ENCODE measurements at places on chromosomes 16 and 17.

DNA sequence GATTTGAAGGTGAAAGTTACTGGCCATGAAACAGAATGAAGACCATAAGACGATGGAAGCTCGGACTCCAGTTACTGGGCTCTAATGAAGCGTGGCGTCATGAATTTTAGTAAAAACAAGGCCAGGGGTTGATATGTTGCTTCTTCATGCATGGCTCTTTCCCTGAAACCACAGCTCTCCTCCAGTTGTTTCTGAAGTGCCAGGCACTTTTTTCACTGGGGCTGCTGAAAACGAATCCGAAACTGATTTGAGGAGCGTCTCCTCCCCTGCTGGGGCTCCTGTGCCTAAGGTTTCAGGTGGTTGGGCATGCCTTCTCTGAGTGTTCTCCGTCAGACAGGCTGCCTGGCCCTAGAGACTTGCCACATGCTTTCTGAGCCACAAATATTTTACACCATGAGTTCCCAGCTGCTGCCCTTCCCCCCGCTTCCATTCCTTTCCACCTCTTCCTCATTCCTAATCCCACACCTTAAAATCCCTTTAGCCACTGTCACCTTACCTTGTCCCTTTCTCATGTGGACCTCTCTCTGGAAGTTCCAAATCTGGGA, 3.7 kb upstream of the MYL4 start:
- DNase-seq = peak; percentile 73

DNA sequence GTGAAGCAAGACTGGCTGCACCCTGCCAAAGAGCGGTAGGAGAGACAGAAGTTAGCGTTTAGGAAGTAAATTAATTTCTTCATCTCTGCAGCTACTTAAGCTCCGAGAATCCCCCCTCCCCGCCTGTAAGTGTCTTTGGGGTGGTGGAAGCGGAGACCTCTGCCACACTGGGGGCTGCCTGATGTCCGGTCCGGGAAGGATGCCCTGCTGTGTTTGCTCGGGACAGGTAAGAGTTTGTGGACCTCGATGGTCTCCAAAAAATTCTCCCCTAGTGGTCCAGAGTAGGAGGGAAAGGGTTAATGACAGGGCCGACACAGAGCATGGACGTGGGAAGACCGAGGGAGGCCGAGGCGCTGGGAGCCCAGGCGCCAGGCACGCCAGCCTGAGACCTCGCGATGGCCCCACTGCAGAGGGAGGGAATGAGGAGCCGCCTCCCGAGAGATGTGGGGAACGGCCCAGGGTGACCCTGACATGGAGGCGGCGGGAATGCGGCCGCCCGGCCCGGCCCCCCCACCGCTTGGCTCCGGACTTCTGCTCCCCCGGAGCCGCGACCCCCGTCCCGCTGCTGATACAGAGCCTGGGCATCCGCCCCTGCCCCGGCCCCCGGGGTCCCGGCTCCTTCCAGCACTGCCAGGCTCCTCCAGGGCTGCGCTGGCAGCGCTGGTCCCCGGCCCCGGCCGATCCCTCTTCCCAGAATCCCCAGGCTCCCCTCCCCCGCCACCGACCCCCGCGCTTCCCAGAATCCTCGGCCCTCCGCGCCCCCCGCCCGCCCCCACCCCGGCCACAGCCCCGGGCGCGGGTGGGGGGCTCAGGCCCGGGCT, 680 bp downstream of the ZNF629 start:
- DNase-seq = peak; percentile 62

DNA sequence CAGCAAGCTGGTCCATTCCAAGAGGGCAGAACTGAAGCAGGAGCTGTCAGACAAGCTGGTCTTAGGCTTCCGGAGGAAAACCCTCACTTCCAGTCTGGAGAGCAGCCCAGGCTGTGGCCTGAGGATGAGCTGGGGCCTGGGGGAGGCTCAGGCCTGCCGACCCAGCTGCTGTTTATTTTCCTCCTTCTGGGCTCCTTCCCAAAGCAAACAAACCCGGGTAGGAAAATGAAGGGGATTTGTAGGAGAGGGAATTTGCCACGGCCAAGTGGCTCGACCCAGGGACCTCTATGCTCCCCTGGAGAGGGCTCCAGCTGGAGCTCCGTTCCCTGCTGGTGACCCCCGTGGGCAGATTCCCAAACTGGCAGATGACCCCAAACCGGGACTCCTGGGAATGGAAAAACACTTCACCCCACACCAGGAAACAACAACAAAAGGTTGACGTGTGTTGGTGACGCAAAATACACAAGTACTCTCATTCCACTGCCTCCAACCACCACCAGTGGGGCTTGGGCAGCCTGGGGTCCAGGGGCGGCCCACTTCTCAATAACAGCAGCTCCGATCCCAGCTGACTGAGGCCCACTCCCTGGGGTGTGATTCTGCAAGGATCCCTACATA, 8.8 kb downstream of the JUP start:
- peak; percentile 88 for DNase-seq

- DNase-seq = no peak
These were observed 261.0 kb upstream of the CPHXL start for GRCh38 chr16:75987323-75987722.

- no peak for DNase-seq
These were observed 28.5 kb downstream of the PGS1 start for GRCh38 chr17:78406920-78407319.

- no peak for DNase-seq
These were observed 94.9 kb downstream of the RBFOX3 start for GRCh38 chr17:79515646-79516571.

DNA sequence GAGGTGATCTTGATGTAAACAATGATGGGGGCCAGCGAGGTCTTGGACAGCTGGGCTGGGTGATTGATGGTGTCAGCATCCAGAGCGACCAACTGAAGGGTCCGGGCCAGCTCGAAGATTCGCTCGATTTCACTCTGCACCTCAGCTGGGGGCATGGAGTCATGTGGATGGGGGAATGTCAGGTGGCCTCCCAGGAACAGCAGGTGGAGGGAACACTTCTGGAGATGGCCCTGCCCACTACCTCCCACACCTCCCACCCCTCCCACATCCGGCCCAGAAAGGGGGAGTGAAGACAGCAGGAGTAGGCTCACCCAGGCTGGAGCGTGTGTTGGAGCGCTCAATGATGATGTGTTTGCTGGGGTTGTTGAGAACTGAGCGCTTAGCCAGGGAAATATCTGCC, 13.7 kb downstream of the CACNB1 start:
- DNase-seq = no peak

DNA sequence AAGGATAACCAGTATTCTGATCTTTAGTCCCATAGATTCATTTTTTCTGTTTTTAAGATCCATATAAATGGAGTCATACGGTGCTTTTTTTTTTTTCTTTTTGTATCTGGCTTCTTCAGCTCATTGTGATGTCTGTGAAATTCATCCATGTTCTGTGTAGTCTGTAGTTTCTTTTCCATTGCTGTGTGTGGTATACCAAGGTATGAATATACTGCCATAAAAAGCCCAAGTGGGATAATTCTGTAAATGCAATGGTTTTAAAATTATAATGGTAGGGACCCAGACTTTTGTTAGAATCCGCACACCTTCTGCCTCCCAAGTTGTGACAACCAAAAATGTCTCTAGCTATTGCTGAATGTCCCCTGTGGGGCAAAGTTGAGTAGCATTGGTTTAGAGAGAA, 7.6 kb downstream of the NUP93 start:
- DNase-seq = no peak

DNA sequence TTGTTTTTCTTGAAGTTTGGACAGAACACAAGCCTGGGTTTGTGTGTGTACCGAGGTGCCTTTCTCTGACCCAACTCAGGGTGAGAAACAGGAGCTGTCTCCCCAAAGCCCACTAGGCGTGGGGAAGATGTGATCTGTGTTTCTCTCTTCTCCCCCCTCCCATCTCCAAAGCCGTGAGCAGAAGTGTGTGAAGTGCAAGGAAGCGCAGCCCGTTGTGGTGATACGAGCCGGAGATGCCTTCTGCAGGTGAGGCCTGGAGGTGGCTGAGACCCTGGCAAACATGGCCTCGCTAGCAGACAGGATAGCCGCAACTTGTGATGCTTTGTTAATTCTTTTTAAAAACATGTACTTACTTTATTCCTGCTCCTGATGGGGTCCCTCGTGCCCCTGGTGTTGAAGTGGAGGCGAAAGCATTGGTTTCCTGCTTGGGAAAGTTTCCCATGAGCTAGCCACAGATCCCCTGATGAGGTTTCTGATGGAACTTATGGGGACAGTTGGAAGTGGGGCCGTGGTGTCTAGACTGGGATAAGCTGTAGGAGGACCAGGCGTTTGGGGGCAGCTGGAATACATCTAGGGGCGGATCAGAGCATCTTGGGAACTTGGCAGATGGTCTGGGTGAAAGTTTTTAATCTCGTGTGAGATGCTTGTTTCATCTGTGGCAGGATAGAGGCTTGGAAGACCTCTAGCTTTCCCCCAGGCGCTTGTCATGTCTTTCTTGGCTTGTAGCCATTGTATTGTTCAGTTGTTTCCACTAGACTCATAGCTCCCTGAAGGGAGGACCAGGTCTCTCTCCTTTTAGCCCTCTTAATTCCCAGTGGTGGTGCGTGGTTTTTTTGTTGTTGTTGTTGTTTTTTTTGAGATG, 893 bp downstream of the CTU2 start:
- no peak for DNase-seq

DNA sequence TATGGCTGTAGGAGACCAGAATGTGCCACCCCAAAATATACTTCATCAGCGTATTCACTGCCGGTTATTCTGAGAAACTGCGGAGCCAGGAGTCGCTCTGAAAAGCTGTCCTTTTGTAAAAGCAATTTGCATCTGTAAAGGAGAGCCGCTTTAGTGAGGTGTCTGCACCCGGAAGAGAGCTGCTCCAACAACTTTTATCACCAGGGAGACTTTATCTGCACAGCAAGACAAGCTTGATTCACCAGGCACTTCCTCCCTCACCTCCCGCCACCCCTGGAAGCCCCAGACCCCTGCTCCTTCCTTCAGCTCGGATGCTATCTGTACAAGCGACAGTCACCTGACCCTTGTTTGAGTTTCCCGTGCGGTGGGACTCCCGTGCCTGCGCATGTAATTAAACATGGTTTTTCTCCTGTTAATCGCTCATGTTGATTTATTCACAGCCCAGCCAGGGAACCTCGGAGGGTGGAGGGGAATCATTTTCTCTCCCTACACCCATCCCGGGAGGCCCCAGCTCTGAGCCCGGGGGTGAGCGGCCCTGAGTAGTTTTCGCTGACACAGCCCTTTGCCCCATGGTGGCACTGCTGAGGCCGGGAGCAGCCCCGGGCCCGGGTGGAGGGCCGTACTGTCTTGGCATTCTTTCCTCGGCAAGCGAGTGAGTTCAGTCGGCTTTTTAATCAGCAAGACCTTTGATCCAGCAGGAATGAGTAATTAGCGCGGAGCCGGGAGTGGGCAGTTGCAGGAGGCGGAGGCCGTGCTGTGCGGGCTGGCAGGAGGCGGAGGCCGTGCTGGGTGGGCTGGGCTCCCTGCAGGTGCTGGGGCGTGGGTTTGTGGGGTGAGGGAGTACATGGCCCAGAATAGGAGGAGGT, 222.7 kb upstream of the CIBAR2 start:
- DNase-seq = no peak

DNA sequence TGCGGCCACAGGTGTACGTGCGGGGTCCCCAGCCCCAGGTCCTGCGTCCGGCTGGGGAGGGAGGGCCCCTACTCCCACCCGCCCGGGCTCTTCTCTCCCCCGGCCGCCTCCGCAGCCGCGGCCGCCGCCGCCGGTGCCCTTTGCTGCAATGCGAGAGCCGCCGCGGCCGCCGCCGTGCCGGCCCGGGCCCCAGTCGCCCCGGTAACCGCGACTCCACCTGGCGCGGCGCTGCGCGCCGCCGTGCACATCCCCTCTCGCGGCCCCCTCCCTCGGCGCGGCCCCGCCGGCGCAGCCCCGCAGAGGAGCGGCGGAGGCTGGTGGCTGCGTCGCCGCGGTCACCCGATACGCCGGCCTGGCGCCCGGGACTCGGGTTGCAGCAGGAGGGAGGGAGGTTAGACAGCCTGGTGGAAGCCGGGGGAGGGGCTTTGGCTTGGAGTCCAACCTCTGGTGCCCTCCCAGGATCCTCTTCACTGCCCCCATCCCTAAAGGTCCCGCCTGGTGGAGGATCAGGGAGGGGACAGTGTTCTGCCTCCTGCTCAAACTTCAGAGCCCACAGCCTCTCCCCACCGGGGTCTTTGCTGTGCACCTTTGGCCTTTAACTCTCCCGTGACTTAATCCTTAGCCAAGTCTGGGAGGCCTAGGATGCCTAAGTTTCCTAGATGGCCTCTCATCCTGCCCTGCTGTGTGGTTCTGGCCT, 32.9 kb downstream of the SRCIN1 start:
- DNase-seq = no peak

GRCh38 chr17:18233803-18234518, 8.5 kb downstream of the LLGL1 start:
- no peak for DNase-seq

DNA sequence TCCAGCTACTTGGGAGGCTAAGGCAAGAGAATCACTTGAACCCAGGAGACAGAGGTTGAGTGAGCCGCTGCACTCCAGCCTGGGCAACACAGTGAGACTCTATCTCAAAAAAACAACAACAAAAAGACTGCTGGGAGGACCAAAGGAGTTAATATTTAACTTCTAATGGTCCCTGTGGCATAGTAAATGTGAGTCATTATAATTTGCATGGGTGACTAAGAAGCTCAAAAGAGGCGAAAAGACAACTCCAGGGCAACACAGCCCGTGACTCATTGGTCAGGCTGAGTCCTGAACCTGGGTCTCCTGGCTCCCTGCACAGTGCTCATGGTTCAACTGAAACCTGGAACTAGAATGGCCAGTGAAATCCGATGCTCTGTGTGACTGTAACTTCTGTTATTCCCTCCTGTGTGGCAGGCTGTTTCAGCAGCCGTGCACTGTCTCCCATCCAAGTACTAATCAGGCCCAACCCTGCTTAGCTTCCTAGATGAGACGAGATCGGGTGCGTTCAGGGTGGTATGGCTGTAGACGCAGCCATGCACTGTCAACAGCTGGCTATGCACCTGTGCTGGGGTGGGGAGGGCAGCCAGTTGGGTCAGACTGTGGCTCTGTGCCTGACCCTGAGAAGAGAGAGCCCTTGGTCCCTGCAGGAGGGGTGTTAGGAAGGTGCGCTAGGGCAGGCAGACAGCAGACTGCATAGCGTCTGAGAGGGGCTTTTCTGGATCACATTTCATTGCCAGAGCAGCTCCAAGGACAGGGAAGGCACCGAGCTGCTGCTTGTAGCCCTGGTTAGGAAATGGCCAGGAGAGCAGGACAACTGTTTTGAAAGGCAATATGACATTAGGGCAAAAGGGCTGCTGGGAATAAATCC, 14.5 kb upstream of the GPRC5C start:
- no peak for DNase-seq

DNA sequence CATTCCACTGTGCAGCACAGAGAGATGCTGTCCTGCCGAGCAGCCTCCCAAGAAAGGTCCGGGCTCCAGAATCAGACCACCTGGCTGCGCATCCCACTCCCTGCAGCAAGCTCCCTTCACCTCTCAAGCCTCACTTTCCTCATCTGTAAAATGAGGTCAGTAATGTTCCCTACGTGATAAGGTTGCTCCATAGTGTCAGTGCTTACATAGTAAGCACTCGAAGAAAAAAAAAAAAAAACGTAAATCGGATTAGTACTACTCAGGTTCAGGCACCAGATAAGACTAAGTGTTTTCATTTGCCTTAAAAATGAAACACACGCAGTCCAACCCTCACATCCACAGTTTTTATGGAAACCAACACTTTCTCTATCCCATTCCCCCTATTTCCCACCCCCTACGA, 76.7 kb downstream of the CCT6B start:
- DNase-seq = no peak
